Breast epithelium (tissue), 4 donors: ENCODE measurements at places on chromosomes 7 and 10.
A peak's percentile ranks its signal among the peaks of the same experiment; 100 is the strongest.

DNA sequence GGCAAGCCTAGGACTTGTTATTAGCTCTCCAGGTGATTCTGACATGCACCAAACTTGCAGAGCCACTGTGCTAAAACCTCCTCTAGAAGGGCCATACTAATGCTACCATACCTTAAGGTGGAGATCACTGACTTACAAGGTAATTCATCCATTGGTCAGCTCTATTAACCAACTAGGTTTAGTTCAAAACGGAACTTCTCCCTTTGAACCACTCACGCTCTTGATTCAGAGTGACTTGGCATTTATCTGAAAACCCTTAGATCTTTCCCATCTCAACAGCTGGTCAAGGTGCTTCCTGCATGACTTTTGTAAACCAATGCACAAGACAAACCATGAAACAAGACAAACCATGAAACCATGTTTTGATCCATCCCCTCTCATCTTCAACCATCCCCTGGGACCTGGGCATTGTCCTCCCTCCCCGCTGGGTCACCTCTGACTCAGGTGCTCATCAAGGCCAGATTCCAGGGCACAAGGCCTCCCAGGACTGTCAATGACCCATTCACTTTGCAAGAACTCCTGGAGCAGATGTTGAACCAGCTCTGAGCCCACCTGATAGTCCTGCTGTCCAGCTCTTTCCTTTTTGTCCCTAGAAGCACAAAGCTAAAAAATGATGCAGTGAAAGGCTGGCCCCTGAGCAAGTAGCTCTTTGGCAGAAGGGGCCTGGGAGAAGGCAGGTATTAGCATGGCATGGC lies 18.8 kb downstream of the IMPDH1 start:
- DNase-seq, result no peak

GRCh38 chr10:31187607-31188210 lies 131.3 kb upstream of the ZEB1 start:
- no peak for DNase-seq

DNA sequence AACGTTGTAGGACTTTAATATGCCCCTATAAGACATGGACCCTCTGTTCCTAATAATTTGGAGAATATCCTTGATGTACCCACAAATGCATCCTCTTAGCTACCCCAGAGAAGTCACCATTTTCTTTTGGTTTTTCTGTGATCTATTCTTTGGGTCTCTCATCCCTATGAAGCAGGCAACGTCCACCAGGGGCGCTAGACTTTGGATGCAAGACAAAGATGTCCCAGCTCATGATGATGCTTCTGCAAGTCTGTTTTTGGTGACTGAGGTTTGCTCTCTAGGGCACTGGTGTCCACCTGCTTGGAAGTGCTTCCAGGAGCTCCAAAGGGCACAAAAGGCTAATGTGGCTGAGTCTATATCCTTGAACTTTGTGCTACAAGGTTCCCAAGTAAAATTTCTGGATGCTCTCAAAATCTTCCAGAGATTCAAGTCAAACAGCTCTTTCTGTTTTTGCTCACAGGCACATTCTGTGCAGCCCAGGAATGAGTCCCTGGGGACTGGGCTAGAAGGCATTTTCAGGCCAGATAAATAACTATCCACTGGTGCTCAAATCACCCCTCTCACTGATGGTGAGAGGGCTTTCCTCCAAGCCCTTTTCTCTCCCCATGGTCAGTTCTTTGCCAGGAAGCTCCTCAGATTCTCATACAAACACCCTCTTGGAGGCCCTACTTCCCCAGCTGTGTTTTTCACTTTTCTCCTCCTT lies 166.4 kb downstream of the C7orf25 start:
- no peak for DNase-seq

GRCh38 chr7:155833651-155834050 lies 21.4 kb upstream of the SHH start:
- DNase-seq, result no peak

- no peak for DNase-seq
These were observed 79.7 kb downstream of the UNCX start for GRCh38 chr7:1312136-1313070.

- DNase-seq, result no peak
These were observed 1.2 kb downstream of the SORCS1 start for GRCh38 chr10:107163076-107163855.

DNA sequence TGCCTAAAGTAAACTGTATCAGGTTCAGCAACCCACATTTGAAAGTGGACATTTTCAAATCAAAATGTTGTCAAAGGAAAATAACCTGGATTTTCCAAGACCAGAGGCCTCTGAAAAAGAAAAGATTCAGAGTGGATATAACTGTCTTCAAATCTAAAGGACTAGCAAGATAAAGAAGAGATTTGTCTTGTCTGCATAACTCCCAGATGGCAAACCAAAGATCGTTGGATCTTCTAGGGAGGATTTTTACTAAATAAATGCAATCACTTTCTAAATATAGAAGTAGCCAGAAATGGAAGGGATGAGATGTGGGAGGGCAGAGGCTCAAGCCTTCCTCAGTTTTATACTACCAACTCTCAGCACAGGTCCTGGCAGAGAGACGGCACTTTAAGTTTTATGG lies 39.0 kb downstream of the CABCOCO1 start:
- DNase-seq, result no peak

DNA sequence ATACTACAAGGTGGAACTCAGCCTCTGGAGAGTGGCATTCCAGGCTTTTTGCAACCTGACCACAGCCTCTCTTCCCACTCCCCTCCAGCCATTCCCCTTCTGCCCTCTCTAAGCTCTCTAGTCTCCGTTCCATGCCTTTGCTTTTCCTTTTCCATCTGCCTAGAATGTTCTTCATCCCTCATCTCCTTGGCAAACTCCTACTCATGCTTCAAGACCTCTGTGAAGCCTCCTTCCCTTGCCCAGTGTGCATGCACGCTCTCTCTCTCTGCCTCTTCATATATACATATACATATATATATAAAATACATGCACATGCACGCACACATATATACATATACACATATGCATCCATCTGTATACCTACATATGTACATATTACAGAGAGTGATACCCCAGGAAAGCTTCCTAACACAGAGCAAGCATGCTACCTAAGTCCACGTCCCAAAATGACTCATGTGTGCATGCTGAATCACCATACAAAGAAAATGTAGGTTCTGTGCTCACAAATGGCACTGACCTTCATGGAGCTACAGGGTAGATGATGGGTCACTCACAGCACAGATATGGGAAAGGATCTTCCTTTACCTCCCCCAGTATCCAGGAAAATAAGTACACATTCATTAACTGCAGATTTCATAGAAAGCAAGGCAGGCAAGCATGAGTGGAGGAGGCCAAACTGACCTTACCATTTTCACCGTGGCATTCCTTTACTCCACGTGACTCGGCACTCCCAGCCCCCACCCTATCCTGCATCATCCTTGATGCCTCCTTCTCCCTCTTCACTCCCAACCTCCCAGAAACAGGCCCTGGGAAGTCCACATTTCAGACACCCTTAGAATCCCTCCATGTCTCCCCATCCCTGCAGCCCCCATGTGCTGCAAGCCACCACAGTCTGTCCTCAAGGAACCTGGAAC lies 238.4 kb upstream of the ZMIZ1 start:
- no peak for DNase-seq

- no peak for DNase-seq
These were observed 7.7 kb downstream of the DRGX start for GRCh38 chr10:49388161-49388560.

GRCh38 chr10:78742730-78743615 lies 325.8 kb upstream of the ZMIZ1 start:
- no peak for DNase-seq

DNA sequence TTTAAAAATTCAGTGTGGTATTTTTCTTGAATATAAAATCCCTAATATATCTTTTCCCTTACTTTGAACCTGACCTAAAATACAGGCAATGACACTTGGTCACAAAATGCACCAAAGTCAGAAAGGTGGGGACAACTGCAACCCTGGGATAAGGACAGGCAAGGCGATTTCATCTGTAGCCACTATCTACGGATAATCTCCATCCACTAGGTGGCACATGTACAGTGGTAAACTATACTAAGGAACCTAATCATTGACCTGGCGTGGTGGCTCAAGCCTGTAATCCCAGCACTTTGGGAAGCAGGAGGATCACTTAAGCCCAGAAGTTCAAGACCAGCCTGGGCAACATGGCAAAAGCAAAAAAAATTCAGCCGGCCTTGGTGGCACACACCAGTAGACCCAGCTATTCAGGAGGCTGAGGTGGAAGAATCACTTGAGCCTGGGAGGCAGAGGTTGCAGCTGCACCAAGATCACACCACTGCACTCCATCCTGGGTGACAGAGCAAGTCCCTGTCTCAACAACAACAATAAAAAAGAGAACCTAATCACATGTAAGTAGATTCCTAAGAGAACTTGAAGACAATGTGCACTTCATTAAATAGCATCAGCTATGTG lies 98.9 kb downstream of the KMT2C start:
- DNase-seq, result no peak

DNA sequence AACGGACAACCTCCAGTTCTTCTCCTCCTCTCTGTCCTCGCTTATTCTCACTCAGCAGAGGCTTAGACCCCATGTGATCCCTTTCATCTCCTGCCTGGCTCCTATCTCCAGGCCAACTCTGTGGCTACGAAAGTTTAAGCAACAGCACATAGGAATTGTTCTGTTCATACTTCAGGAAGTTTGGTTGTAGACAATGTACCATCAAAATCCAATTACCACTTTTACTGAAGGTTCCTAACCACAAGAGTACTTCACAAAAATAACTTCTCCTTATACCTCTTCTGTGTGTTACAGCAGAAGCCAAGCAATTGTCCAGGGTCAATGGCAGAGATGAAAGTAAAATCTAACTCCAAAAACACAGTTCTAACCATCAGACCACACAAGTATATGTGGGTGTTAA lies 80.0 kb downstream of the SLC25A13 start:
- DNase-seq, result no peak

- DNase-seq, result no peak
These were observed 49.9 kb upstream of the RELN start for GRCh38 chr7:104039363-104039762.

GRCh38 chr7:100490483-100491191 lies 6.9 kb downstream of the NYAP1 start:
- no peak for DNase-seq

GRCh38 chr7:74176555-74176954 lies 2.4 kb downstream of the EIF4H start:
- DNase-seq, result no peak

DNA sequence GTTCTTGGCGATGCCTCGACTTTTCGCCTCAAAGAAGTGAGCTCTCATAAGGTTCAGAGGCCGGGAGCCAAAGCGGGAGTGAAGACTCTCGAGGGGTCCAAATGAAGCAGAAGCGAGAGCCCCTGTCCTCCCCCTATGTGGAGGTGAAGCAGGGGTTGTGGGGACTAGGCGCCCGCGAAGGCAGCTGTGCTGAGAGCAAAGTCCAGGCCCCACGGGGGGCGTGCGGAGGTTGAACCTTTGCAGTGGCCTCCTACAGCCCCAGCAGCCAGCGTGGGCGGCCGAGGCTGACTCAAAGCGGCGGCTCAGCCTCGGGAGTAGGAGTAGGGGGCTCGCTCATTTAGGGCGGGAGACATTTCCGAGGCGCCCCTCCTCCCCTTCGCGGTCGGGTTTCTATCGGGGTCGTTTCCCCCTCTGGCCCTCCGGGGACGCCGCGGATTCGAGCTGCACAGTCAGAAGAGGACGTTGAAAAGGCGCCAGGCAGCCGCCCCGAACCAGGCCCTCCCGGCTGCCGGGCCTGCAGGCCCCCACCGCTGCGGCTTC lies 553 bp upstream of the ADD3 start:
- peak; percentile 52 for DNase-seq

DNA sequence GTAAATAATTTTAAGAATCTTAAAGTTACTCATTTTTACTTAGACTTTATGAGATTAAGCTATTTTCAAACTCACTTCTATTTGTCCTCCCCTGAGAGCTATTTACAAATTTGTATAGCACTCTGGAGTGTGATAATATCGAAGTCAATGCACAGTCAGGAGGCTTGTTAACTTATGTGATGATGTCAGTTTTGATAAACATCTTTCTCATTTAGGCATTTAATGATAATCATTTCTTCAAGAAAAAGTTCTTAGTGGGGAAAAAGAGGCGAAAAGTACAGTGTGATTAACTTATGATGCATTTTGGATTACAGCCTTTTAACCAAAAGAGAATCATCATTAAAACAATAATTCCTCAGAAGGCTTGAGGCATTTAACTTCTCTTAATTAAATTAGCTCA lies 468.6 kb downstream of the AUTS2 start:
- DNase-seq, result no peak

DNA sequence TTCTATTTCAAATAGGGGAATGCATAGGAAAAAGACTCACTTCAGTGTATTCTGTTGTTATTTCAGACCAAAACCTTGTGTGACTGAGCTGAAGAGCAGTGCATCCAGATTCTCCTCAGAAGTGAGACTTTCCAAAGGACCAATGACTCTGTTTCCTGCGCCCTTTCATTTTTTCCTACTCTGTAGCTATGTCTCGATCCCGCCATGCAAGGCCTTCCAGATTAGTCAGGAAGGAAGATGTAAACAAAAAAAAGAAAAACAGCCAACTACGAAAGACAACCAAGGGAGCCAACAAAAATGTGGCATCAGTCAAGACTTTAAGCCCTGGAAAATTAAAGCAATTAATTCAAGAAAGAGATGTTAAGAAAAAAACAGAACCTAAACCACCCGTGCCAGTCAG lies 12.0 kb downstream of the TET1 start:
- no peak for DNase-seq

- DNase-seq, result no peak
These were observed 482.7 kb downstream of the CCSER2 start for GRCh38 chr10:84811113-84811512.

GRCh38 chr10:126336801-126337200 lies 51.5 kb downstream of the ADAM12 start:
- DNase-seq, result no peak

GRCh38 chr7:155053002-155053401 lies 17.1 kb upstream of the HTR5A start:
- no peak for DNase-seq

GRCh38 chr7:135933509-135934188 lies 43.5 kb downstream of the MTPN start:
- no peak for DNase-seq

DNA sequence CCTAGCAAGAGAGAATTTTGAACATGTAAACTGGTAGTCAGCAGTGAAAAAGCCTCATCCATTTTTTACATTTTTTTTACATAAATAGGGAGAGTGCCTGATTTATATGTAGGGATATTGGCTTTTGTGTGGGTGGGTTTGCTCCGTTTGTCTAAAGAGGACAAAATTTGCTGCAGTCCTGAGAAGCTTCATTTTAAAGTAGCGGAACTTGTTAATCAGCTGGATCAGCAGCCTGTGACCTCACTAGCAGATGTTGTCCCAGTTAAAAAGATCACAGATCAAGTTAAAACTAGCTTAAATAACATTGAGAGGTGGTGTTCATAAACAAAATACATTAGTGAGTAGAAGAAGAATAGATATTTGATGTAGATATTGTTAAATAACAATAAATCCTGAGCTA lies 2.6 kb downstream of the ATRNL1 start:
- DNase-seq, result no peak

- no peak for DNase-seq
These were observed 11.2 kb downstream of the SFTPD start for GRCh38 chr10:79937701-79938151.

- DNase-seq, result no peak
These were observed 691.6 kb upstream of the CELF2 start for GRCh38 chr10:10326116-10326515.

- DNase-seq, result no peak
These were observed 20.2 kb upstream of the SUV39H2 start for GRCh38 chr10:14858338-14858960.

- DNase-seq, result no peak
These were observed 305.1 kb upstream of the IMMP2L start for GRCh38 chr7:111867348-111867931.

- DNase-seq, result no peak
These were observed 77.4 kb downstream of the WIPF3 start for GRCh38 chr7:29883462-29884398.
